Suppressor macrophage treated with lipopolysaccharide for 4 hours (primary cell): ENCODE measurements at places on chromosomes 5 and 9.

DNA sequence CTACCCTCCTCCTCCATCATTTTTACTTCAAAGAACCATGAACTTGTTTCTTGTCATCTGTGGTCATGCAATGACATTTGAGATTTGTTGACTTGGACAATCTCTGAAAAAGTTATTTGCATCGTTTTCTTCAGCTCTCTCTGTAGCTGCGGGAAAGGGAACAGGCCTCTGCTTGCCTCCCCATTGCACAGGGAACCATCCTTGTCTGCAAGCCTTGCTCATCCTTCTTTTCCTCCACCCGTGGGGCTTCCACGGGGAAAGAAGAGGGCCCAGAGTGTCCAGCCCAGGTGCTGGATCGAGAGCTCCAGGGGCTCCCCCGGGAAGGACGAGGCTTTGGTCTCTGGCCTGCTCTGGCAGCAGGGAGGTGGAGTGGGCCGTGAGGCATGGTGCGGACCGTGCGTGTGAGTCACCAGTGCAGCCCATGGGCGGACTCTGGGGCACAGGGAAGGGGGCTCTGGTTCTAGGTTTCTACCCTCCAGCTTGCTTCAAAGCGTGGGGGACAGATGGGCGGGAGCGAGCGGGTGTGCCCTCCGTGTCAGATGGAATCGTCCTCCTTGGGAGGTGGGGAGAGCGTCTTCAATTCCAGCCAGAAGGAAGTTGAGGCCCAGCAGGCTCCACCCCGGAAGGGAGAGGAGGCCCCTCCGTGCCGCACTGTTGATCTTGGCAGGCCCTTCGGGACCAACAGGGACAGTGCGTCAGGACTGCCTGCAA, 6.0 kb upstream of the IRX4 start:
- DNase-seq = no peak

DNA sequence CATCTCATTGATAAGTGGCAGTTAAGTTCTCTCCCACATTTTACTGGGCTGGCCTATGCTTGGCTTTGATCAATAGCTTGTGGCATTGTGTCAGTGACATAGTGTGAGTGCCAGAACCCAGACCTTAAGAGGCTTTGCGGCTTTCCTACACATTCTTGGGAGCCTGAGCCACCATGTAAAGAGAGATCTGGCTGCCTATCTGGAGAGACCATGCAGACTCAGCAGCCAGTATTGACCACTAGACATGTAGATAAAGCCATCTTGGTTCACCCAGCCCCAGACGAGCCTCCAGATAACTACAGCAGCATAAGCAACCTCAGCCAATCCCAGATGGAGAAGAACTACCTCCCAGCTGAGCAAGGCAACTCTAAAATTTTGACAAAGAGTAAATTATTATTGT, 28.6 kb downstream of the C9orf153 start:
- DNase-seq = no peak

DNA sequence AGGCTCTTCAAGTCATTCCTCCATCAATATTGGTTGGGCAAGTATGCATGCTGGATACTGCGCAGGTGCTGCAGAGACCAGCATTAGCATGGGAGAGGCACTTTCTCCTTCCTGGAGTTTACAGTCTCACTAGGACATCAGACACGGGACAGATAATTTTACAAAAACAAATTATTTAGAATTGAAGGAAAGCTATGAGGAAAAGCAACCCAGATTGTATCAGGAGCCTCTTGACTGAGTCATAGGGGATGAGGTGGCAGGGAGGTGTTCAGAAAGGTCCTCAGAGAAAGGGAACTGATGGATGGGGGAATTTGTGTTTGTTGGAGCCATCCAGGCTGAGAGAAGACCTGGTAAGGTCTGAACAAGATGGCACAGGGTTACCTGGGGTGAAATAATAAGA, 24.5 kb upstream of the RAB14 start:
- DNase-seq = no peak

- no peak for DNase-seq
Measured at GRCh38 chr9:82082563-82082962, 94.0 kb downstream of the SPATA31D1 start.

DNA sequence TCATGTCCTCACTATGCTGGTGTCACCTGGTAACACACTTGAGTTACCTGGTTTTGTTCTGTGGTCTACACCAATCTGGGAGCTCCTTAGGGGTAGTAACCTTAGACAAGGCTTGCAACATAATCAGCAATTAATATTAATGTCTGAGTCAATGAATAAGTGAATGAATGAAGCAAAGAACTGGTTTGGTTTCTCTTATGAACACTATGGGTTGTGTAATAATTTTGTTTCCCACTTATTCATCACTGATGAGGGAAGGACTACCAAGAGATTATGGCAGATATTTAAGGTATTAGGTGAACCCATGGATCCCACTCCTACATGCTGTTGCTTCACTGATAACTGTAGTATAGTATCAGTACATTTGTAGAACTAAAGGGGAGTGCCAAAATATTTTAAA, 116.0 kb downstream of the SLC12A2 start:
- DNase-seq = no peak

DNA sequence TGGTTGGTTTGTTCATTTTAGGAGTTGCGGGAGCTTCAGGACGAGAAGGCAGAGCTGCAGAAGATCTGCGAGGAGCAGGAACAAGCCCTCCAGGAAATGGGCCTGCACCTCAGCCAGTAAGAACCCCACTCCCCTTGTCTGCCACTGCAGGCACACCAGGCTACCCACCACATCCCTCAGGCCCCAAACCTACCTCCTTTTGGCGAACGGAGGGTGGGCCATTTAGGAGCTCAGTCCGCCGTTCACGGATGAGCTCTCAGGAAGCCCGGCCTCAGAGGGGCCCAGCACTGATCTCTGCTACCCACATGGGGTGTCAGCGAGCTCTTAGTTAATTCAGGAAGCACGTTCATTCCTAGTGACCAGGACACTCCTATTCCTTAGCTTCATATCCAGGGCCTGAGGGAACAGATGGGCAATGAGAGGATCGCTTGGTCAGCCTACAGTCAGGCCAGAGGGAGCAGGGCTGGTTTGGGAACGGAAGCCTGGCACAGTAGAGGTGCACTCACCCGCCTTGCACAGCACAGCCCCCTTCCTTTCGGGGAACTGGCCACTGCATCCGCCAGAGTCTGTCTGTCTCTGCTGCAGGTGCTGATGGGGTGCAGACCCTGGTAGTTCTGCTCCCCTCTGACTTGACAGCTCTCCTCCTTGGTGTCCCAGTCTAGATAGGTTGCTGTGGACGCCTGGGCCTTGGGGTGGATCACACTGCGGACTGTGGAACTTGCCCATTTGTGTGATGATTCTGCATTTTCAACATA, 21.4 kb downstream of the HNRNPH1 start:
- DNase-seq = no peak

DNA sequence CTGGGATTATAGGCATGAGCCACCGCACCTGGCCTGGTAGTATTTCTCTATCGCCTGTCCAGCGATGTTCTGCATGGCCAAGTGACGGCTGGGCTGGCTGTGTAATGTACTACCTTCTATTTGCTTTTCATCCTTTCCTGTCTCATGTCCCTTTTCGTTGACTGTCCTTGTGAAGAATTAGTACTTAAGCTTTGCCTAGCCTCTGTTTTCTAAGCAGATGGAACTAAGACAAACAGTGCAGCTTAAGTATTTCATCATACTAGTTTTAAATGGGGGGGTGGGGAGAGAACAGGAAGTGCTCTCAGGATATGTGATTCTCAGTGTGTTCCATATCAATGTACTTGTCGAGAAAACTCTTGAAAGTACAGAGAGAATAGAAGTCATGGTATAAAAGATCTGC, 31.7 kb upstream of the CCL21 start:
- DNase-seq = peak; percentile 9

DNA sequence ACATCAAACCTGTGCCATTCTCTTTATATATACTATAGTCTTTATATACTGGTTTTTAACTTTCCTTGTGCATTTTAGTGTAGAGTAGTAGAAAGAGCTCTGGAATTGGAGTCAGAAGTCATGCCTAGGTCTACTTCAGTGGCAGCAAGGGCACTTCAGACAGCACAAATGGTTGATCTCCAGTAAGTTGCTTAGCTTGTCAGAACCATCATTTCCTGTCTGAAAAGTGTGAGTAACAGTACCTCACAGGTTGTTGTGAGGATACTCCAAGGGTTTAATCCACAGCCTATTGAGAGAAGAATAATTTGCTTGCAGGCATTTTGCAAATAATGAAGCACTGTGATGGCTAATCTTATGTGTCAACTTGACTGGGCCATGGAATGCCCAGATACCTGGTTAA, 95.8 kb upstream of the NR4A3 start:
- DNase-seq = no peak

DNA sequence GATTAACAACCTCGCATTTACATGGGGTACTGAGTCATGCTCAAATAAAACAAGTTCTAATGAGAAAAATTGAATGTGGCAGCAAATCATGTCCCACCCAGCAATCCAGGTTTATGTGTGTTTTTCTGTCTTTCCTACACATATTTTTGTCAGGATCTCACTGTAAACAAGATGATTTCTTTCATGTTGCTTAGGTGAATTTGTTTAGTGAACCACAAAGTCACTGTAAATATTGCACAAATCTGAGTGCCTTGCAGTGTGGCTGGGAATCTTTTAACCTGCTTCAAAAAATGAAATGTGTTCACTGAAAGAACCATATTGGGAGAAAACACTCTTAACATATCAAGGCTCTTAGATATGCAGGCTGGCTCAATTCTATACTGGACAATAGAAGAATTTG, 23.1 kb upstream of the ZCCHC7 start:
- DNase-seq = no peak

GRCh38 chr5:178382754-178383164, 150.2 kb upstream of the PHYKPL start:
- DNase-seq = no peak

- DNase-seq = peak; percentile 89
Measured at GRCh38 chr5:56414066-56414465, 180.9 kb upstream of the ANKRD55 start.
